ENCODE measurements at places on chromosomes 13 and 19. TPM values are rescaled to one million over a fixed set of nuclear protein-coding genes. Genes with fewer than 3 reads are reported as not detected.

DNA sequence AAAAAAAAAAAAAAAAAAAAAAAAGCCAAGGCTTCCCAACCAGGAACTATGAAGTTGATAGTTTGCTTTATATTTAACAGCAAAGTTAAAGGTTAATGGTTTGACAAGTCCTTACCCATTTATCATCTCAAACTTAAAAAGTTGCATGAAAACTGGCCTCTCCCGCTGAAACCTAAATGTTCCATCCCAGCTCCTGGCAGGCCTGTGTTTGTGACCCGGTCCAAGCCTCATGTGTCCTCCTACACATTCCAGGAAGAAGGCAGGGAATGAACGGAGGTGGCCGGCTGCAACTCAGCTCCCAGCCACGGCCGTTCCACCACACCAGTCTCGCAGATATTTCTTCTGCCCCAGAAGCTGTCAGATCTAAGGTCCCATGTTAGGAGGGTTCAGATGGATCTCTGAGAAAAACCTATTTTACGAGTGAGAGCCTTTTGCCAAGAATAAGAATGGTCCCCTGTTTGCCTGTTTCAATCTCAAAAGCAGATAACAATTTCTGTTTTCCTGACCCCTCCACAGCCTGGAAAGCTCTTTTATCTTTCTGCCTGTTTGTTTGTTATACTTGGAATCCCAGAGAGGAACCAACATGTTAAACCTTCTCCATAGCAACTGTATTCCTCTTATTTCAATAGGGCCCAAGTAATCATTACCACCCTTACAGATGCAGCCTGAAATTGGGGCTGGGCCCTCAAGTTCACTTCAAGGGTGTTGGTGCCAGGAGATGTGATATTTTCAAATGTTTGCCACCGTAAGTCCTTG, 56.5 kb downstream of the KCTD12 start:
- peak; percentile 42 for DNase-seq
- no peaks in the 10 kb centered on the region for H3K36me3 ChIP-seq
- H3K4me3 ChIP-seq = no peak overlapping the region
- H3K27me3 ChIP-seq = no peaks in the 10 kb centered on the region
- H3K4me1 ChIP-seq = peaks cover 23% of the 10 kb centered on the region

The TEKTIP1 gene
- total RNA-seq = not detected

GRCh38 chr19:8363803-8364771, at the start of gene ANGPTL4:
ANGPTL4 (plus strand) TSS chr19:8364155; CDS start chr19:8364322, 167 bp downstream.
- DNase-seq = peak; percentile 77
- peak within 1 kb of the TSS; percentile 92 for H3K27ac ChIP-seq
- peaks cover 7% of the 10 kb centered on the region for H3K36me3 ChIP-seq
- H3K27me3 ChIP-seq = no peaks in the 10 kb centered on the region
- H3K4me1 ChIP-seq = peaks cover 81% of the 10 kb centered on the region
- H3K4me3 ChIP-seq = peak within 1 kb of the TSS; percentile 80

The CD177 gene
- total RNA-seq = 0.14 TPM

- peaks cover 13% of the 10 kb centered on the region for H3K36me3 ChIP-seq
- no peak for DNase-seq
- no peak overlapping the region for H3K27ac ChIP-seq
- H3K27me3 ChIP-seq = no peaks in the 10 kb centered on the region
- no peak overlapping the region for H3K4me3 ChIP-seq
These were observed 27.4 kb upstream of the ZNF83 start for GRCh38 chr19:52665529-52665928.

DNA sequence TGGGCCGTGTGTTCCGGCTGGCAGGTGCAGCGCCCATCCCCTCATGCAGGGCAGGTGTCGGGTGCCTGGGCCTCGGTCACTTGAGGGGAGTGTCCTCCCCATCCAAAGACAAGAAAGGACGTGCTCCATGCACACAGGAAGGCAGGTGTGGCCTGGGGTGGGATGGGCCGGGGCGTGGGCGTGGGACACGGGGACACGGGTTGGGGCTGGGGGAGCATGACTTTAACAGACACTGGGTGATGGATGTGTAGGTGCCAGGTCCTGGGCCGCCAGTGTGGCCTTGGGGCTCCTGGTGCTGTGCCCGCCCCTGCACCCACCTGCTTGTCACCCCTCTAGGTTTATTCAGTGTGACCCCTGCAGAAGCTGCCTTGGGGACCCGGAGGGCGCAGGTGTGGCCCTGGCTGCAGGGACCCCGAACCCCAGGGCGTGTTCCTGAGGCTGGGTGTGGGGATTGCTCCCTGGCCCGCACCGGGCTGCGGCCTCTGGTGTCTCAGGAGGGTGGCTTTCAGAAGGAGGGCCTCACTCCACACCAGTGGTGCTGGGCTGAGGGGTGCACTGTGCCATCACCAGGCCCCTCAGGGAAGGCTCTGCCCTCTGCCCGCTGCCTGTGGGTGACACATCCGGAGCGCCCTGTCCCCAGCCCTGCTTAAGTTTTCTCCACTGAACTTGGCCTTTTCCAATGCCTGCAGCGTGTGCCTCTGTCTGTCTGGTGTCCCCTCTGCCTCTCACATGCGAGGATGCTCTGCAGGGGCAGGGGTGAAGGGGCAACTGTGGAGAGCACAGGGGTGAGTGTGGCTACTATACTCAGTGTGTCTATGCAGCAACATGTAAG, 5.2 kb downstream of the TMEM255B start:
- H3K4me1 ChIP-seq = peaks cover 12% of the 10 kb centered on the region
- no peak overlapping the region for H3K4me3 ChIP-seq
- H3K27me3 ChIP-seq = no peaks in the 10 kb centered on the region

The PDX1 gene
- total RNA-seq = not detected

The ZNF225 gene
- 2.6 TPM for total RNA-seq

The HCST gene
- 2.3 TPM for total RNA-seq

- DNase-seq = no peak
- no peaks in the 10 kb centered on the region for H3K27me3 ChIP-seq
- H3K4me3 ChIP-seq = no peak overlapping the region
- peak overlapping the region; percentile 42 for H3K27ac ChIP-seq
- H3K36me3 ChIP-seq = peaks cover 41% of the 10 kb centered on the region
These were observed 9.4 kb downstream of the SAMD4B start for GRCh38 chr19:39351537-39352064.

DNA sequence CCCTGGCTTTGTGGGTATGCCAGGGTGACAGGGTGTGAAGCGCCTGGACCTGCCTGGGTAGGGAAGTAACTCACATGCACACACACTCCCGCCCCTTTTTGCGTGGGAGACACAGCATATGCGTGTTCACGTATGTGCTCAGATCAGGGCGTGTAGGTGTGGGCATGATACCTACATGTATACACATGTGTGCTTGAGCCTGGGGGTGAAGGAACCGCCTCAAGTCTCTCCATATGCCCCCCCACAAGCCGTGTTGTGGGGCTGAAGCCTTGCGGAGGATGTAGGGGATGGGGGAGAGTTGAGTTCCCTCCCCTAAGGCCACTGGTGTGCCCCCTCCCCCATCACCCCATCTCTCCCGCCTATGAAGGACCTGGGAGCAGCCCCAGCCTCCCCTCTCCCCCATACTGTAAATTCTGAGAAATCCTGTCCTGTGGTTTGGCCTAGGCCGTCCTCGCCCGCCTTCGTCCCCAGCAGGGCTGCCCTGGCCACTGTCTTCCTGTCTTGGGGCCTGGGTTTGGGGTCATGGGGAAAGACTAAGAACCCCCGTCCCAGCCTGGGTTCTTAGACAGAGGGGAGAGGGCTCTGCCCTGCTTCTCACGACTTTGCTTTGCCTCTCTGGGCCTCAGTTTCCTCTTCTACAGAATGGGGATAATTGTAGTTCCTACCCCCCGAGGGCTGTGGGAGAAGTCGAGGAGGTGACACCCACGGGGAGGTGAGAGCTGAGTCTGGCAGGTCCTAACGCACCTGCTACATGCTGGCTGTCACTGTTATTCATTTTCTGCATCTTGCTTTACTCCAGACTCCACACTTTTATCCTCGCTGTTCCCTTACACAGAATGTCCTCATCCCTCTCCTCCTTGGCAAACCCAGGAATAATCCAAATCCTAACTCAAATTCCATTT, 14.3 kb downstream of the ACTL9 start:
- no peaks in the 10 kb centered on the region for H3K4me1 ChIP-seq
- H3K27ac ChIP-seq = no peak overlapping the region
- peaks cover 49% of the 10 kb centered on the region for H3K27me3 ChIP-seq

Data from left ventricle myocardium inferior (tissue), 1 donor.